ENCODE measurements at places on chromosomes 5 and 9.

GRCh38 chr9:125446561-125447094 lies 185.0 kb downstream of the GAPVD1 start:
- no peak for DNase-seq

- DNase-seq: no peak
Observed at GRCh38 chr9:137388589-137389427, 34.2 kb downstream of the EXD3 start.

GRCh38 chr5:132180134-132180745 lies 47.4 kb downstream of the P4HA2 start:
- peak; percentile 2 for DNase-seq

- DNase-seq: no peak
Observed at GRCh38 chr5:95958310-95959014, 3.2 kb downstream of the ELL2 start.

- peak; percentile 5 for DNase-seq
Observed at GRCh38 chr9:85332487-85332886, 409.3 kb downstream of the AGTPBP1 start.

DNA sequence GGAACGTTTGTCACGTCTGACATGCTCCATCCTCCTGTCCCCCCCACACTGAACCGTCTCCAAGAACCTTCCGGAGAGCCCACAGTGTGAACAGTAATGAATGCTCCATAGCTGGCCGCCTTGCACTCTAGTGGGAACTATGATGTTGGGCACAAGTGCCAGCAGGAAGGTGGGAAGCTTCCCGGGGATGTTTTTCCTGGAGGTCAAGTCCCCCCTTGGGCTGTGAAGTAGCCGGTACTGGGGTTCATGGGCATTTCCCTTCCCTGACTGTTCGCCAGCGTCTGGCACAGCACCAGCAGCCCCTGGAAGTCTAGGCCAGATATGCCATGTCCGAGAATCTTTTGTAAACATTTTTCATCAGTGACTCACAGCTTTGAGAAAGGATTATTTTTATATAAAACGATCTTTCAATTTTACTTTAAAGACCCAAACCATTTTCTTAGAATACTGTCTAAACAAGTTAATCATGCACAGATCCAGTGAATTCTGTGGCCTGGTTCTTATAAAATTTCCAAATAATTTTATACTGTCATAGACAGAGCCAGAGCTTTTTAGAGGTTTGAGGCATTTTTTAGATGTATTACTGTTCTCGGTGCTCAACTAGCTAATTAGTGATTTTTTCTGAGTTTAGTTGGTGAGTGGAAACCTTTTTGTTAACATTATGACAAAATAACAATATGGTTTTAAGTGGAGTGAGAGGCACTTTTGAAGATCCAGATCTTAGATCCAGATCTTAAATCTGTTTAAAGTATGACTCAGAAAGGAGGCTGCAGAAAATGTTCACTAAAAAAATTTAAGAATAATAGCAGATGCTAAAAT lies 11.6 kb downstream of the ABL1 start:
- no peak for DNase-seq

DNA sequence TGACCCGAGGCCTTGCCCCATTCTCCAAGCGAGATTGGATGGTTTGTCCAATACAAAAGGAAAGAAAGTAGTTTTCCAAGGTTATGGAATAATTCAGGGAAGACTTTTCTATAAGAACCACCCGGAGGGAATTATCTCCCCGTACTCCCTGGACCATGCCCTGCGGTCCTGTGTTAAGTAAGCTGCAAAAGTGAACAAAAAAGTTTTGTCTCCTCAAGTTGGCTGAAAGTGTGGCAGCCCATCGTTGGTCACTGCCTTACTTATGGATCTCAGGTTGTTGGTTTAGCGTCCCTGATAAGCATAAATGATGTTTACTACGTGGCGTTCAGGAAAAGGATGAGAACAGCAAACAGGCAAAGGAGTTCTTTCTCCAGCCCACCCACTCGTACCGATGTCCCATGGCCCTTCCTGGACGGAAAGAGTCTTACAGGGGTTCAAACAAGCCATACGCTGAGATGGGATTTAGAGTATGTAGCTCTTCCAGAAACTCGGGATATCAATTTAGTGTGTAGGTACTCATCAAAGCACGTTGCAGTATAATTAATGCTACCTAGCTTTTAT lies 413 bp upstream of the AUH start:
- peak; percentile 47 for DNase-seq

GRCh38 chr5:134784241-134784920 lies 25.8 kb downstream of the DDX46 start:
- no peak for DNase-seq

- no peak for DNase-seq
Observed at GRCh38 chr9:127539259-127539981, 72.7 kb upstream of the STXBP1 start.

DNA sequence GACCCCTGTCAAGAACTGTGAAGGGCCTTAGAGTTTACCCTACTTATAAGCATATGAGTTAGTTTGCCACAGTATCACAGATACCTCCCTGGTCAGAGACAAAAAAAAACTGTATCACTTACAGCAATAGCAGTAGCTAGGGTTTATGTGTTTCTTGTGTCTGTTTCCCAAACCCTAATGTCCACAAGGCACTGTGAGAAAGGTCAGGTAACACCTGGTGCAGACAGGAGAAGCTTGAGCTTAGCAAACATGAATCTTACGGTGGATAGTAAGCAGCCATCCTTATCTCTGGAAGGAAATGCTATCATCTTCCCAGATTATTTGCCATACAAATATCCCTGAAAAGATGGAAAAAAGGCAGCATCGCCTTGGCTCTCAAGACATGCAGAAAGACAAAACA lies 208.5 kb upstream of the KCNN2 start:
- DNase-seq: no peak

GRCh38 chr5:7391814-7392692 lies 3.9 kb upstream of the ADCY2 start:
- DNase-seq: peak; percentile 68

- DNase-seq: no peak
Observed at GRCh38 chr9:89564346-89564878, 40.4 kb upstream of the GADD45G start.

DNA sequence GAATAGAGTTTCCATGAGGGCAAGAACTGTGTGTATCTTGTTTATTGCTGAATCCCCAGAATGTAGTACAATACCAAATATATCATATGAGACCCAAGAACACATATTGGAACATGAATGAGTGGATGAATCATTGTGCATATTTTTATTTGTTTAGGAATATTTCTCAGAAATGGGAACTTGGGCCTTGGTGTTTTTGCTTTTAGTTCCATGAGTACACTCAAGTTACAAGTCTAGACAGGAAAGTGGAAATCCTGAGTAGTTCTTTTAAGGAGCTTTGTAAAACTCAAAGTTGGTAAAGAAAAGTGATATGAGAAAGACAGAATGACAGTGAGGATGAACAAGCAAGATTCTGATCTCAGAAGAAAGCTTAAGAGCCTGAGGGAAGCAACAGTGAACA lies 647.0 kb downstream of the EFNA5 start:
- DNase-seq: no peak

DNA sequence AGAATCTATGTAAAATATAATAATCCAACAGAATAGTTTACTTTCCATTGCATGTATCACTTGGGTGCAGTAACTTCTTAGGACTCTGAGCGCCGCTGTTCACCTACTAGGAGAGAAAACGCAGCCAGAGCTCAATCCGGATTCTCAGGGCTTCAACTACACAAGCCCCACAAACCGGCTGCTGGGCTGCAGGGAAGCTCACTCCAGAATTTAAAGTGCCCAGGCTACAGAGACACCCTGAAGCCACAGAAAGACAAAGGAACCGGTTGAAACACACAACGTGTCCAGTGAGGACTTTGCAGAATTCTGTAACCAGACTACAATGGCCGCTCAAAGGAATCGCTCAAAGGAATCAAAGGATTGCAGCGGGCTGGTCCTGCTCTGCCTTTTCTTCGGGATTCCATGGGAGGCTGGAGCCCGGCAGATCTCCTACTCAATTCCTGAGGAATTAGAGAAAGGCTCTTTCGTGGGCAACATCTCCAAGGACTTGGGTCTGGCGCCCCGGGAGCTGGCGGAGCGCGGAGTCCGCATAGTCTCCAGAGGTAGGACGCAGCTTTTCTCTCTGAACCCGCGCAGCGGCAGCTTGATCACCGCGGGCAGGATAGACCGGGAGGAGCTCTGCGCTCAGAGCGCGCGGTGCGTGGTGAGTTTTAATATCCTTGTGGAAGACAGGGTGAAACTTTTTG lies at the start of gene PCDHGA10:
PCDHGA10 (plus strand) TSS at position 134 of the 686 bp plus-strand sequence; CDS start at position 323, 189 bp downstream.
- DNase-seq: peak; percentile 11

- no peak for DNase-seq
Observed at GRCh38 chr5:139649082-139649991, 1.2 kb downstream of the CXXC5 start.

GRCh38 chr9:84703793-84704192 lies 34.3 kb downstream of the NTRK2 start:
- no peak for DNase-seq

DNA sequence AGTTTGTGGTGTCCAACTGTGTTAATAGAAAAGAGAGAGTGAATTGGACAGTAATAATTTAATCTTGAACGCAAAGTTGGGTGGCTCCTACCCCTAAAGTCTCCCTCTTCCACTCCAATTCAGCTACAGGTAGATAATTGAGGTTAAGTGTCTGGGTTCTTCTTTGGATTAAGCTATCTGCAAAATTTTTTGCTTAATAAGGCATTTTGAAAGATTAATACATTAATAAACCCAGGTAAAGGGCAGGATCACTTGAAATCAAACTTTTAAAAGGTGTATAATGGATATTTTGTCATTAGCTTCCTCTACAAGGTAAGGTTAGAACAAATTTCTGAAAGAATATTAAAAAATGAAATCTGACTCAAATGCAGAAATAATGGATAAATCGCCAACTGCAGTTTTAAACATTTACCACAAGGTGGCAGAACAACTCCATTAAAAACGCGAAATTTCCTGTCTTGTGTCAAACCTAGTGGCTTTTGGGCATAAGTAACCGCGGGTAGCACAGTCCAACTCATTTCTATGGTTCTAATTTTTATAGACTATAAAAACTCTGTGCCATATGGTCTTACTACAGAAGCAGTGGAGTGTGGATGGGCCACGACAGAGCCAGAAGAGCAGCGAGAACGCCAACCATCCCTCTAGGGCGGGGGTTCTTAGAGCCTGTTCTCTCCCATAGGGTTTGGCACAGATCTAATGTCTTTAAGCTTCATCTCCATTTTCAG lies 276.5 kb downstream of the ARHGEF28 start:
- peak; percentile 66 for DNase-seq

DNA sequence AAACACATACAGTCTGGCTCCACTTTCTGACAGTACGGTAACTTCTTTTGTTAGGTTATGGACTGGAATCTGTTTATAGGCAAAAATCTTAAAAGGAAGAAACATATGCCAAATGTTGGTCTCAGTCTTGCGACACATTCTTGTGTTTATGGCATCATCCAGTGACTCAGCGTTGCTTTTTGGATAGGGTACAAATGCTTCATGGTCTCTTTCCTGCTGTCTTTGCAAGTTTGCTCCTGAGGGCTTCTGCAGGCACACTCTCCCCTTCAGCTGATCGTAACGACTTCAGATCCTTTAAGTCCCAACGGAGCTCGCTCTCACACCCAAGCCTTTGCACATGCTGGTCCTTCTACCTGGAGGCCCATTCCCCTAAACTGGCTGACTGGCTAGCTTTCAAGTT lies 23.6 kb upstream of the TNFSF8 start:
- no peak for DNase-seq

DNA sequence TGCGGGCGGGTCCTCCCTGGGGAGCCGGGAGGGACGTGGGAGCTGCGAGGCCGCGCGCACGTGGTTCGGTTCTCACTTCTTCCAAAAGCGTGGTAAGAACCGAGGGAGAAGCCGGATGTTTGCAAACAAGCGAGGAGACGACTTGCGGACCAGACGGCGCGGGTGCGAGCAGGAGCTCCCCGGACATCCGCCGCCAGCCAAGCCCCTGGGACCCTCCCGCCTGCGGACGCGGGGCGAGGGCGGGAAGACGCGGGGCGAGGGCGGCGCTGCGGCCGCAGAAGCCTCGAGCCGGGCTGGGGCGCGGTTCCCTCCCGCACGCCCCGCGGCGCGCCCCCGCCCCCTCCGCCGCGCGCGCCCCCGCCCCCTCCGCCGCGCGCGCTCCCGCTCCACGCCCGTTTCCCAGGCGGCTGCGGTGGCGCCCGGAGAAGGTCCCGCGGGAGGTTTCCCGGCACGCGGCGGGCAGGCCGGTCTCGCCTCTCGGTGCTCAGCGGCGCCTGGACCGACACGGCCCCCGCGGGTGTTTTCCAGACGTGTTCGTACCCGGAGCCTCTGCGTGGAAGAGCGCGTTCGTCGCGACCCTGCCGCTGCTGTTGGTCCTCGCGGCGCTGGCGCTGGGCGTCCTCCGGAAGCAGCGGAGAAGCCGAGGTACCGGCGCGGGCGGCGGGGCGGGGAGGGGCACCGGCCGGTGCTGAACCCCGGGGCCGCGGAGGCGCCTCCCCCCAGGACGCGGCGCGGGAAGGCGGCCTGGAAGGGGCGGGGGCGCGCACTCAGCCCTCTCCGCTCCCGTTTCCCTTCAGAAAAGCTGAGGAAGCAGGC lies 12.8 kb downstream of the BTNL9 start:
- no peak for DNase-seq

Measured in NCI-H1092 treated with DMSO at 0.1 percent for 48 hours (cell line).